ENCODE measurements at places on chromosomes 5 and 9.

- DNase-seq = no peak
These were observed 216.9 kb downstream of the DEPDC1B start for GRCh38 chr5:60483050-60483449.

GRCh38 chr9:131982671-131983239 lies 96.9 kb downstream of the MED27 start:
- DNase-seq = no peak

DNA sequence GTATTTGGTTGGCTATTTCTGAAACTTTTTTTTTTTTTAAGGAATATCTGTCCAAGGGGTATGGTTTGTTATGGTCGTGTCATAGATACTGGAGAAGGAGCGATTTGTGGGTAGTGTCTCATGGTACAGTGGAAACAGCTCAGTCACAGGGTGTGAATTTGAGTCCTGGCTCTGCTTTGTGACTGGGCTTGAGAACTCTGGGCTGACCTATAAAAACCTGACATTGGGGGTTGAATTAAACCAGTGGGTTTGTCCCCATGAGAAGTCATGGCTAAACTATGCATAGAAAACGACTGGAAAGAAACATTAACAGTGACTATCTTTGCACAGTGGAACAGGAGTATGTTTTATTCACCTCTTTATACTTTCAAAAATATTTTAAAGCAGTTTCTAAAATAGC lies 54.7 kb downstream of the MACROH2A1 start:
- DNase-seq = no peak

DNA sequence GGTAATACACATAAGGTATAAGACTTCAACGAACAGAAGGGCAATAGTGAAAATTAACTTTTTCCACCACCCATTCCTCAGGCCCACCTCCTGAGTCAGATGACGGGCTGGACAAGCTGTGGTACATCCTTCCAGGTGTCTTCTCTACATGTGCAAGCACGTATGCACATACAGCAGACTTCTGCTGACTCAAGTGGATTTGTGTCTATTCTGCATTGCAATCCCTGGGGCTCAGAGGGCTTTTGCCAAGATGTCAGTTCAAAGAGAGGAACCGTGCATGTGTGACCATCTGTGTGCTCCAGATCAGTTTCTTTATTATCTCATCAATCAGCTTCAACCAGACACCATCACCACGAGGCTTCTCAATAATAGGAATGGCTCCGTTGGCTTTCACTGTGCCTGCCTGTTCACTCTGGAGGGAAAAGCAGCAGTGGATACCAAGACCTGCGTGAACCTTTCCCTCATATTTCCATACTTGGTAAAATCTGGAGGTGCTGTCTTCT lies 288.4 kb downstream of the MTRR start:
- DNase-seq = no peak

DNA sequence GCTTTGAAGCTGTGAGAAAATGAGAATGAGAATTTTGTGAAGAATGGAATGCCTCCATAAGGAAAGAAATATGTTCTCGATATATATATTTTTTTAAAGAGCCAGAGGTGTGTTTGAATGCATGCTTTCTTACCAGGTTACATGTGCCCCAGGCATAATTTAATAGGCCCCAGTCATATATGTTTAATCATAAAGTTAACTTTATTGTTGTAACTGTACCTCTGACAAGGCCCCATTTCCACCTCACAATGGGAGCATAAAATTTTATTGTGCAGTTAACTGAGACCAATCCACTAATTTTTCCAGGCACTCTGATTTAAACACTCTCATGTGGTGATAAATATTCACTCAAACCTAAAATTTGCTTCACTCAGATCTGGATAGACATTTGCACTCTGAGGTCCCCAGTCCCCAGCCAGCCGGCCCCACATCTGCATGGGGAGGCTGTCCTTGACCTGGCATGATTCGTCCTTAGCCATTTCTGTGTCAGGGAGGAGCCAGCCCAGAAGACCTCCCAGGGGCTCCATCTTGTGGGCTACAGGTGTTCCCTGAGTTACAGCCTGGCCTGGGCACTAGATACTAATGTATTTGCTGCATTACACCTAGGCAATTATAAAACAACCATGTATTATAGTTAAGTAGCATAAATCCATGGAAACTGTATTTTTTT lies 245.8 kb downstream of the MTRR start:
- no peak for DNase-seq

- no peak for DNase-seq
These were observed 147.1 kb downstream of the ENC1 start for GRCh38 chr5:74493411-74493810.

- peak; percentile 85 for DNase-seq
These were observed 98.3 kb downstream of the PPARGC1B start for GRCh38 chr5:149828161-149829011.

DNA sequence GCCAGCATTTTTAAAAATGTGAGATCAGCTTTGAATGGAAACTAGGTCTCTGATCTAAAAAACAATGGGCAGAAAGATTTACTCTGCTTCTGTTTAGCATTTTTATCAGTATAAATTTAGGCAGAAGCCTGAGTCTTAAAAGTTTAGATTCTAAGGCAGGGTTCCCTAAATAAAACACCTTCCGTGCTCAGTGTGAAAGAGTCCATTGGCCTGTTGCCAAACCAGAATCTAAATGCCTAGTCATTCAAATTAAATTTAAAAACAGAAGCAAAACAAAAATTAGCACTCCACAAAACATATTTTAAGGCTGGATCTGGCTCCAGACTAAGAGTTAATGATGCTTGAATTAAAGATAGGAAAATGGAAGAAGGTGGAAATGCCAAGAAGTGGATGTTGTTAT lies 4.5 kb downstream of the TYRP1 start:
- DNase-seq = no peak

- no peak for DNase-seq
These were observed 48.5 kb downstream of the PLGRKT start for GRCh38 chr9:5389109-5389732.

DNA sequence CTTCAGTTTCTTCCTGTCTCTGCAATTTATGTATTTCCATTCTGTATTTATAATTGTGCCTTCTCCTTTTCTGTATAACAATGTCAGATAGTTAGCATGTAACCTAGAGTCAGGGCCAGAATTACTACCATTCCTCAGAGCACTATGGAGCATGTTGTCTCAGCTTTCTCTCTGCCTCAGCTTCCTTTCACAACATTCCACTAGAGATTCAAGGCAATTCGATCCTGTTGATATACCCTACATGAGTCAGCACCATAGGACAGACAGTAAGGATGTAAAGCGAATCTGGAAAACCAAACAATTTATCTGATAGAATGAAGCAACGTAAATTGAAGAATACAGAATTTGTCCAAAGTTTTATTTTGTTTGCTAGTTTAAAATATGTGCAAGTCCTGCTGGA lies 728.3 kb upstream of the SEMA6A start:
- no peak for DNase-seq

DNA sequence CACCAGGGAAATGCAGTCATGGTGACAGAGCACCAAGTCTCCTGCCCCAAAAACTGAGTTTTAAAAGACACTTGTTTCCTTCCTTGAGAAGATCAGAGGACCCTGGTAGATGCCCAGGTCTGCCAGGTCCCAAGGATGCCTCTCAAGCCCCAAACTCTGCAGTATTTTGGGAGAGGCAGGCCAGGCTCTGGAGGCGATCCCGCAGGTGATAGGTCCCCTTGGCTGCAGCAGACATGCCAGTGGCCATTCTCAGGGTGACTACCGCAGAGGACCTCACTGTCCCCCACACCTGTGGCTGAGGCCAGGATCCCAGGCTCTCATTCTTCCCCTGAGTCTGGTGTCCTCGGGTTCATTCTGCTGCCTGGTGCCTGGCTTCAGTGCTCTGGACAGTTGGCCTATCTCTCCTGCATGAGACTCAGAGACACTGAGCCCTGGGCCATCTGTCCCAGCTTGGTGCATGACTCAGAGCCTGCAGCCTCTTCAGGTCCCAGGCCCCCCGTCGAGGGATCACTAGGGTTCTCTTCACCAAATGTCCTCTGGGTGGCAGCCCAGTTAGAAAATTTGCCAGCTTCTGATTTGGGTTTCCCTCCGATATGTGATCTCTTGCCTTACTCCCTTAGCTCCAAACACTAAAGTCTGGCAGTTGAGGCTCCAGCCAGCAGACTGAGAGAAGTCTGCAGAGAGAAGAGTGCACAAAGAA lies 59.7 kb upstream of the GARNL3 start:
- no peak for DNase-seq

- no peak for DNase-seq
These were observed 201.1 kb upstream of the GLRA1 start for GRCh38 chr5:152125661-152126205.

DNA sequence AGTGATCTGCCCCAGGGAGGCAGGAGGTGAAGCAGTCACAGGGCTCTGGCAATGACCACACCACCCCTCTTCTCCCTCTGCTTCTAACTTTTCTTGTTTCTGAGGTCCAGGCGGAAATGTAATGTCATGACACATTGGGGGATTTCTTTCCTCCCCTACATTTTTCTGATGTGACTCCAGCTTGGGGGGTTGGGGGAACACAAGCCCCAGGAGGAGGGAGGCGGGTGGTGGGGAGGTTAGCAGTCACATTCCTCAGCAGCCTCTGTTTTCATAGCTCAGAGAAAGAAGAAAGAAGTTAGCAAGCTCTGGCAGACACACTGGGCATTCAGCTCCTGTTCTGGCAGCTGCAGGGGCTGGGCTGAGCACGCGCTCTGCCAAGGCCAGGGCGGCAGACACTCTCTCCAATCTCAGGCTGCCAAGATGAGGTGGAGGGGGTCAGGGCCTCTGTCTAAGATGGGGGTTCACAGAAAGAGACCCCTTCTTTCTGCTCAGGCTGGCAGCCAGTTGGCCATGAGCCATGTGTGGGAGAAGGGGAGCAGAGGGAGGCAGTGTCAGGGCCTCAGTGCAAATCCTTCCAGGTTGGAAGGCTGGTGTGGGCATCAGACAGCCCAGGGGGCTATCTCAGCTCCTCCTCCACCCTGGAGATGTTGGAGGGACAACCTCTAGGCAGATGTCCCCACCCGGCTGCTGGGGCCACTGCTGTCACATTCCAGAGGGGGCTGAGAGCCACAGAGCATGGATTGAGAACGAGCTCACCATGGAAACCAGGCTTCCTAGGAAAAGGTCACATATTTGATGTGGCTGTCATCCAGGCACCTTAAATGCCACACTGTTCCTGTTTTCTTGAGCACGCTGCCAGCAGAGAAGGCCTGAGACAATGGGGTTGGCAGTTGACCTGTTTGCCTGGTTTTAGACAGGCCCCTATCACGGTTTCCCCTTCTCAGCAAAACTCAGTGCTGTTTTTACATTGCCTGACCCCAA lies 20.1 kb upstream of the PFDN1 start:
- no peak for DNase-seq

GRCh38 chr9:69452110-69452782 lies 127.2 kb downstream of the ENTREP1 start:
- no peak for DNase-seq

DNA sequence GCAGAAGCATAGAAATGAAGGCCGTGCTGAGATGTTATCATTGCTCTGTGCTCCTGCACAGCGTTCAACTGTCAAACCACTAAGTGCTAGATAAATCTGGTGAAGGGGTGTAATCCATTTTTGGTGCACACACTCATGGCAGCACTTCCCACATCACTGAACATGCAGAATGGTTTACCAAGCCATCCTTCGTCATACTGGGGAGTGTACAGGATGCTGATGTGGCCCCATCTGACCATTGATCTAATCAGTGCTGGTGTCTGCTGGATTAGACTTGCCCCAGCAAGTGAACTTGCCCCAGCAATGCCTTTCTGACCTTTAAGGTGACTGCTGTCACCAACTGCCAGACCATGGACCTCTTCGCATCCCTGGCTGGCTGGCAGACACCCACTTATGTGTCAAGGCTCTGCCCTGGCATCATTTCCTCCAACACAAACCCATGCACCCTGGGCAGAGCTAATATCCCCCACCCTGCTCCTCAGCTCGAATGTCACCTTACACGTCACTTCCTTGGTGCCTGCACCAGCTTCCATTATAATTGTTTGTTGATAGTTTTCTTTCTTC lies 4.2 kb upstream of the SEMA4D start:
- peak; percentile 46 for DNase-seq
